ENCODE measurements at places on chromosomes 11 and 22. TPM values are rescaled to one million over a fixed set of nuclear protein-coding genes. Genes with fewer than 3 reads are reported as not detected.

DNA sequence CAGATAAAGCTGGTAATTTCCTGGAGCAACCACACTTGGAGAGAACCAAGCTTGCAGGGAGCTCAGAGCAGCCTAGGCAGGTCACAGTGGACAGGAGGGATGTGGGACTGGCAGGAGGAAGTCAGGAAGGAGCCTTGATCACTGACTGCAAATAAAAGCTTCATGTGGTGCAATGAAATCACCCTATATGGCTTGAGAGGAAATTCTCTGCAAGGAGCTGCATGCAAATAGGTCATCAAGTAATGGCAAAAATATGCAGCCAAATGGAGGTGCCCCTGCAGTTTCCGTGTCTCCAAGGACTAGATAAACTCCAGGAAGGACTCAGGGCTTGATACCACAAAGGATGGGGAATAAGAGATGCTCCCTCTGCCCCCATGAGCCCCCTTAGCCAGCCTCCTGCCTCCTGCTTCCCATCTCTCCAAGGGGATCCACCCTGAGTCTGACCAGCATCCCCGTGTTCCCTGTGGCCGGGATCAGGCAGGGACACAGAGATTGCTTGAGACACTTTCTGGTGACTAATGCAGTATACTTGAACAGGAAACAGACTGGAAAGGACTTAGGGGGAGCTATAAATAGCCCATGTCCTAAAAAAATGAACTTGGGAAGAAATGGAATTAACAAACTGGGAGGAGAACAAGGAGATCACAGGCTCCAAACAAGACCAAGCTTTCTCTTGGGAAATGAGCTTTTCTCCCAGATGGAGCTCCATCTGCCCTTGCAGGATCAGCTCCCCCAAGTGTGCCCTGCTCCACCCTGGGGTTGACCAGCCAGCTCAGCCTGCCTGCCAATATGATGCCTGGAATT lies 23.9 kb upstream of the MICAL2 start:
- H3K27ac ChIP-seq = peak overlapping the region; percentile 78
- H3K4me3 ChIP-seq = no peak overlapping the region
- H3K36me3 ChIP-seq = no peaks in the 10 kb centered on the region

GRCh38 chr11:92477686-92478085 lies 253.1 kb downstream of the FAT3 start:
- H3K4me1 ChIP-seq = peaks cover 2% of the 10 kb centered on the region
- no peak overlapping the region for H3K27ac ChIP-seq
- H3K4me3 ChIP-seq = no peak overlapping the region
- no peak for DNase-seq
- no peaks in the 10 kb centered on the region for H3K36me3 ChIP-seq

GRCh38 chr11:82505379-82505778 lies 228.3 kb downstream of the FAM181B start:
- DNase-seq = no peak
- no peak overlapping the region for H3K4me3 ChIP-seq
- no peak overlapping the region for H3K27ac ChIP-seq
- no peaks in the 10 kb centered on the region for H3K36me3 ChIP-seq

GRCh38 chr11:43681401-43681942 lies 934 bp downstream of the HSD17B12 start:
- peak overlapping the region; percentile 94 for H3K4me3 ChIP-seq
- DNase-seq = no peak
- H3K27ac ChIP-seq = peak overlapping the region; percentile 90
- H3K27me3 ChIP-seq = no peaks in the 10 kb centered on the region
- peaks cover 9% of the 10 kb centered on the region for H3K4me1 ChIP-seq
- no peaks in the 10 kb centered on the region for H3K36me3 ChIP-seq

GRCh38 chr11:41201156-41201555 lies 258.3 kb downstream of the LRRC4C start:
- H3K36me3 ChIP-seq = no peaks in the 10 kb centered on the region
- no peak overlapping the region for H3K27ac ChIP-seq
- no peaks in the 10 kb centered on the region for H3K4me1 ChIP-seq
- H3K27me3 ChIP-seq = no peaks in the 10 kb centered on the region
- H3K4me3 ChIP-seq = no peak overlapping the region

The FOSL1 gene
- 2.8 TPM for total RNA-seq

DNA sequence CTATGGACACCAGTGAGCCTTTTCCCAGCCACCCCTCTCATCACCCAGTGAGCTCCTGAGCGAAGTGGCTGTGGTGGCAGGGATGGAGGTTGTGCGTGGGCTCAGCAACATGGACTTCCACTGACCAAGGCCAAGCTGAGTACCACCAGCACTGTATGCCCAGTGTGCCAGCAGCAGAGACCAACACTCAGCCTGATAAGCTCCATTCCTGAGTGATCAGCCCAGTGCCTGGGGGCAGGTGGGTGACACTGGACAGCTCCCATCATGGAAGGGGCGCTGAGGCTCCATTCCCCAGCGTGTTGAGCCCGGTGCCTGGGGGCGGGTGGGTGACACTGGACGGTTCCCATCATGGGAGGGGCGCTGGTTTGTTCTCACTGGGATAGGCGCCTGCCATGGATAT lies 17.6 kb upstream of the CD81 start:
- no peak overlapping the region for H3K4me3 ChIP-seq
- H3K4me1 ChIP-seq = no peaks in the 10 kb centered on the region
- H3K27ac ChIP-seq = no peak overlapping the region
- no peaks in the 10 kb centered on the region for H3K27me3 ChIP-seq
- no peak for DNase-seq

The NTM gene
- total RNA-seq = 18.3 TPM

- no peaks in the 10 kb centered on the region for H3K36me3 ChIP-seq
- H3K27ac ChIP-seq = no peak overlapping the region
- DNase-seq = no peak
- no peak overlapping the region for H3K4me3 ChIP-seq
Measured at GRCh38 chr11:100676901-100677300, 10.2 kb upstream of the ARHGAP42 start.

GRCh38 chr11:7021318-7021717 lies 1.0 kb downstream of the NLRP14 start:
- H3K36me3 ChIP-seq = no peaks in the 10 kb centered on the region
- no peak overlapping the region for H3K4me3 ChIP-seq
- no peaks in the 10 kb centered on the region for H3K27me3 ChIP-seq
- H3K27ac ChIP-seq = no peak overlapping the region
- no peak for DNase-seq

- DNase-seq = peak; percentile 92
- H3K27ac ChIP-seq = peak overlapping the region; percentile 61
- no peak overlapping the region for H3K4me3 ChIP-seq
- H3K4me1 ChIP-seq = peaks cover 69% of the 10 kb centered on the region
- peaks cover 9% of the 10 kb centered on the region for H3K36me3 ChIP-seq
- no peaks in the 10 kb centered on the region for H3K27me3 ChIP-seq
Measured at GRCh38 chr11:12248330-12248729, 129.0 kb upstream of the PARVA start.

The TENM4 gene
- total RNA-seq = 0.83 TPM

DNA sequence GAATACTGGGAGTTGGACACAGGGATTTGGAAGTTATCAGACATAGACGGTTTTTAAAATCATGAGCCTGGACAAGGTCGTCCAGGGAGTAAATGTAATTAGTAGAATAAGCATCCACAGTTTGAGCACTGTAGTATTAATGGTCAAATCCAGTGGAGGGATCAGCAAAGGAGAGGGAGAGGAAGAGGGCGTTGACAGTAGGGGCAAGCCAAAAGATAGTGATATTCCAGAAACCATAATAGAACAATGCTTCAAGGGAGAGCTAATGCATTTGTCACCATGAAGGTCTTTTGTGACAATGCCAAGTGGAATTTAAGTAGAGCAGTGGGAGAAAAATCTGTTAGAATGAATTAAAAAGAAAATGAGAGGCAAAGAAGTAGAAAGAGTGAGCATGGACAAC lies 68.9 kb upstream of the SLC5A12 start:
- no peak overlapping the region for H3K4me3 ChIP-seq
- H3K4me1 ChIP-seq = no peaks in the 10 kb centered on the region
- DNase-seq = no peak

DNA sequence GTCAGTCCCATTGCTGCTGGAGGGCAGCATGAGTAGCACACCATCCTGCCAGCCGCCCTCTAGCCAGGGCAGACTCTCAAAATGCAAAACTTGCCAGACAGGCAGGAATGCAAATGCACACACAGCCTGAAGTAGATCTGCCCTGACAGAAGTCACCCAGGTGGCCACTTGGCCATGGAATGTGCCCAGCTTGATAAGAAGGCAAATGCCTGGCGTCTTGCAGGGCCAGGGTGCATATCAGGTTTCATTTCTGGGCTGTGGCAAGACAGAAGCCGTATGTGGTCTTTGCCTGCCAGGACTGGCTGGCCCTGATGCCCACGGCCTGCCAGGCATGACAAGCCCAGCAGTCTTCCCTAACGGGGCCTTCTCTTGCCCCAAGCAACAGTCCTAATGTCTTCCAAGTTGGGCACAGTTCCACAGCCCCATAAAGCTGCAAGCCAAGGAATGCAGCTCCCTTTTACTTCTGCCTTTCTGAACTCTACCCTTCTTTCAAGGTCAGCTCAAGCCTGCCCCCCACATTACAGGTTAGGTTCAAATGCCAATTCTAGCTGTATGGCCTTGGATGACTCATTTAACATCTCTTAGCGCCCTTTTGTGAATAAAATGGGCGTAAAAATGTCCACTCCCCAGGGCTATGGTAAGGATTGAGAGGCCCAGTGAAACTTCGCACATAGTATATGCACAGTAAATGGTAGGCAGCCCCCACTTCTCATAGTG lies 29.7 kb downstream of the POU2AF3 start:
- H3K4me1 ChIP-seq = peaks cover 67% of the 10 kb centered on the region
- no peaks in the 10 kb centered on the region for H3K36me3 ChIP-seq
- no peak overlapping the region for H3K4me3 ChIP-seq
- peak overlapping the region; percentile 70 for H3K27ac ChIP-seq
- no peaks in the 10 kb centered on the region for H3K27me3 ChIP-seq

The ATM gene
- total RNA-seq = 77.0 TPM

The CRYBB3 gene
- not detected for total RNA-seq

The WT1 gene
- total RNA-seq = 1.8 TPM

The CRYBB2 gene
- 1.1 TPM for total RNA-seq

The BARX2 gene
- not detected for total RNA-seq

The FAM83F gene
- under 0.01 TPM for total RNA-seq

- H3K4me3 ChIP-seq = no peak overlapping the region
- no peaks in the 10 kb centered on the region for H3K27me3 ChIP-seq
- no peak for DNase-seq
- H3K4me1 ChIP-seq = no peaks in the 10 kb centered on the region
Measured at GRCh38 chr11:8309311-8309710, 45.6 kb upstream of the LMO1 start.

The APOBEC3B gene
- total RNA-seq = 0.71 TPM

GRCh38 chr11:69662806-69663205 lies 12.3 kb downstream of the LTO1 start:
- H3K27me3 ChIP-seq = no peaks in the 10 kb centered on the region
- H3K36me3 ChIP-seq = no peaks in the 10 kb centered on the region
- no peak overlapping the region for H3K27ac ChIP-seq
- H3K4me3 ChIP-seq = no peak overlapping the region

GRCh38 chr11:115873813-115874212 lies 369.6 kb upstream of the CADM1 start:
- H3K27me3 ChIP-seq = no peaks in the 10 kb centered on the region
- H3K4me1 ChIP-seq = no peaks in the 10 kb centered on the region
- no peak overlapping the region for H3K27ac ChIP-seq
- H3K4me3 ChIP-seq = no peak overlapping the region
- no peaks in the 10 kb centered on the region for H3K36me3 ChIP-seq

The MIOX gene
- not detected for total RNA-seq

The RHOD gene
- 17.7 TPM for total RNA-seq

DNA sequence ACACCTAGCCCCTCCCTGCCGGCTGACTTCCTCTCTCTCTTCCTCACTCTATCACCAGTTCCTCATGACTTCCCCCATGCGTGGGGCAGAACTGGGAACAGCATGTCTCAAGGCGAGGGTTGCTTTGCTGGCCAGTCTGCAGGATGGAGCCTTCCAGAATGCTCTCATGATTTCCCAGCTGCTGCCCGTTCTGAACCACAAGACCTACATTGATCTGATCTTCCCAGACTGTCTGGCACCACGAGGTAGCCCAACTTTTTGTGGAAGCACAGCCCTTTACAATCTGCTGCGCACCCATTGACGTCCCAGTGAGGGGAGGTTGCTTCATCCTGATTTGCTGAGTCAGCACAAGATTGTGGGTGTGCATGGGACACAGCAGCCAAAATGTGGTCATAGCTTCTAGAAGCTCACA lies 8.6 kb downstream of the TCN2 start:
- H3K4me1 ChIP-seq = no peaks in the 10 kb centered on the region
- no peak overlapping the region for H3K4me3 ChIP-seq
- H3K27me3 ChIP-seq = no peaks in the 10 kb centered on the region
- peaks cover 3% of the 10 kb centered on the region for H3K36me3 ChIP-seq
- H3K27ac ChIP-seq = no peak overlapping the region
- DNase-seq = no peak

The ART1 gene
- 1.1 TPM for total RNA-seq

The POLDIP3 gene
- 34.7 TPM for total RNA-seq

The BLID gene
- 1.6 TPM for total RNA-seq

The MS4A6E gene
- not detected for total RNA-seq

The KCNC1 gene
- 0.54 TPM for total RNA-seq

The SAA2 gene
- total RNA-seq = 10.3 TPM

The SHISA8 gene
- total RNA-seq = not detected

DNA sequence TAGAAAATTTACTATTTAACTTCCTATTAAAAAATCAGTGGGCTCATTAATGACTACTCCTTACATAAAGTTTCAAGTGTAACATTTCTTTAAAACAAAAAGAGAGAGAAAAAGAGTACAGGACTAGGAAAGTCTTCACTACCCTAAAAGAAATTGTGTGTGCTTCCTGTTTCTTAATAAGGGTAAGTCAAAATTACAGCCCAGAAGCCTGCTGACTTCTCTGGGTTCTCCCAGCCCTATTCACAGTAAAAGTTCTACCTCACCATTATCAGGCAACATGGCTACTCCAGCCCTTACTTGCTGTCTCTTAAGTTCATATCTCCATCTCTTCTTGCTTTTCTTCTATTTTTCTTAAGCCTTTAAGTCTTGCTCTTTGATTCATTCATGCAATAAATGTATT lies 20.3 kb upstream of the ZC3H12C start:
- no peaks in the 10 kb centered on the region for H3K27me3 ChIP-seq
- DNase-seq = no peak
- H3K4me3 ChIP-seq = no peak overlapping the region
- no peak overlapping the region for H3K27ac ChIP-seq

The CNTN5 gene
- 0.16 TPM for total RNA-seq

The MPZL3 gene
- total RNA-seq = 0.27 TPM

Data from sigmoid colon (tissue), 7 donors.